ENCODE measurements at places on chromosomes 2 and 18.

GRCh38 chr2:217356781-217357180 lies 496.9 kb upstream of the TNP1 start:
- DNase-seq = no peak

DNA sequence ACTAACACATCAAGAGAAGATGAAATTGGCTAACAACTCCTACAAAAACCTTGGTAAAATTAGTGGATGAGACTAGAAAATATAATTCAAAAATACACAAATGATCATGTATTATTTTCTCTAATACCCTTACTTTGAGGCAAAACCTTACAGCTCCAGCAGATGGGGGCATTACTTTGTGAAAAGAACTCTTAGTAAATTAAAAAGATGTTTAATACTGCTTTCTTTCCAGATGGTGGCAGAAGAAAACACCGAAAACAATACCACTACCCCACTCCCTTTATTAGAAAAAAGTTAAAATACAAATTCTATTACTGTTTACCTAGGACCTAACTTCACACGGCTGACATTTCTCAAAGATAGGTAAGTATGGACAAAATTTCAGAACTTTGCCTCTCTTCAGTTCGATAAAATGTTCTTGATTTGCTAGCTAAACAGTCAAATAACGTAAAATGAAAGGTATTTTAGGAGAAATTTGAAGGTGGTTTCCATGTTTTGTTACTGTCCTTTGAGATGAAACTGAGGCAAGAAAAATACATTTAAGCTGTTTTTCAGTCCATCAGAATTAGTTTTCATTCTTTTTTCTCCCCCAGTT lies 30.6 kb downstream of the ORC4 start:
- DNase-seq = peak; percentile 45

DNA sequence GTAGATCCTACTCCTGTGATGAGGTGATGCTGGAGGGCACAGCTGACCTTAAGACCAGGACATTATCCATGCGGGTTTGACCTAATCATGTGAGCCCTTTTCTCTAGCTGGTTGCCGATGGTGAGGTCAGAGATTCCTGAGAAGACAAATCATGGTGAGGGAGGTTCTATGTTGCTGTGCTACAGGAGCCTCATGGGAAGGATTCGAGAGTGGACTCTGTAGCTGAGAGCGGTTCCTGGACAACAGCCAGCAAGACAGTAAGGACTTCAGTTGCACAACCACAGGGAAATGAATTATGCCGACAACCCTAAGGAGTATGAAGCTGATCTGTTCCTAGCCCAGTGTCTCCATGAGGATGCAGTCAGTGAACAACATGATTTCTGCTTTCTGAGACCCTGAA lies 80.4 kb downstream of the EPB41L3 start:
- DNase-seq = peak; percentile 26

DNA sequence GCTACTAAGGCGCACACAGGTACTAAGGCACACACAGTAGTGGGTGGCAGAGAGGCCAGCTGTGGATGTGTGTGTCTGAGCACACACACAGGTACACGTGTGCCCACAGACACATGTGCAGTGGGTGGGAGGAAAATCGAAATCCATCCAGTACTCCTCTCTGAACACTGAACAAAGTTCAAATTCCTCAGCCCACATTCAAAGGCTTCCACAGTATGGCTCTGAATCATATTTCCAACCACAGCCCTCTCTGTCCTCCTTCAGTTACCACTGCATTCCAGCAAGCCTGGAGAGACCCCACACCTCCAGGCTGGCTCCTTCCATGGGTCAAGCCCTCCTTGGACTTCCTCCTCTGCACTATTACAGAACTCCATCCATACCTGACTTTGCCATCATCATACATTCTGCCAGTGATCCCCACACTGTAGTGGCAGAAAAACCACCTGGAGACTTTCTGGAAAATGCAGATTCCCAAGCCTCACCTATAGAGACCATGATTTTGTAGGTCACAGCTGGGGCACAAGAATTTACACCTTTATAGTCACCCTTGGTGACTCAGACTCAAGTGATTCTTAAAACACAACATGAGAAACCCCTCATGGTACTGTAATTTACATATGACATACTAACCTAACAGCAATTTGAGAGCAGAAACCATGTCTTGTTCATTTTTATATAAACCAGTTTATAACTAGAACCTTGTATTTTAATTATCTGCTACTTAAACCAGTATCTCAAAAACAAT lies 31.4 kb downstream of the EPG5 start:
- no peak for DNase-seq

DNA sequence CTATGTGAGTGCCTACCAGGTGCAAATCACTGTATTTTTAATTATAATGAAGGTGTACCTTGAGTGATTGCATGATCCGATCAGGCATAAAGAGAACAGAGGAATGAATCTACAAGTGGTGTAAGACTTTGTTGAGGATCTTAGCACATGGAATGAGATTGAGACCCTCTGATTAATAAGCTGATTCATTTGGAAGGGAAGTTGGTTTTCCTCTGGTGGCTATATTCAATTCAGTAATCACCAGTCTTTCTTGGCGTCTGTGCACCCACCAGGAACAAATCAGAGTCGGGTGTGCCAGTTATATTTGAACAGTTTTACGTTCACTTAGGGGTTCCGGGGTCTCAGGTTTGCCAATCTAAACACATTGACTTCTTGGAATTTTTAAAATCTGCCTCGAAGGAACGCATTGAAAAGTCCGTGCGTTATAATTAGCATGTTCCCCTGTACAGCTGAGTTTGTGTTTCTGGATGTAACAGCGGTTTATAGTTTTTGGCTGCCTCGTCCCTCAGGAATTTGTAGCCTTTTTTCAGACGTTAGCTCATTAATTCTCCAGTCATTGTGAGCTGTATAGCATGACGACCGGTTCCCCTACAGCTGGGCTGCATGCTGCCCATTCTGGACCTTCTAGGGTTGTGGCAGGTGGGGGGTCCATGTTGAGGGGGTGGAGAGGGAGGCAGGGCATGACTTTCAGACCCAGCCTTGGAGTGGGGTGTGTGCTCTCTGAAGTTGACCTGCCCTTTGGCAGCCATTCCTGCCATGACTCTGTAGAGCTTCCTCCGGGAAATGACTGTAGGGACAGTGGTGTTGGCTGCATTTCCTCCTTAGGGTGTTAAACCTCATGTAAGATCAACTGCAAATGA lies 20.3 kb downstream of the MYO1B start:
- no peak for DNase-seq

- DNase-seq = no peak
Observed at GRCh38 chr2:105517814-105518705, 119.2 kb upstream of the FHL2 start.

DNA sequence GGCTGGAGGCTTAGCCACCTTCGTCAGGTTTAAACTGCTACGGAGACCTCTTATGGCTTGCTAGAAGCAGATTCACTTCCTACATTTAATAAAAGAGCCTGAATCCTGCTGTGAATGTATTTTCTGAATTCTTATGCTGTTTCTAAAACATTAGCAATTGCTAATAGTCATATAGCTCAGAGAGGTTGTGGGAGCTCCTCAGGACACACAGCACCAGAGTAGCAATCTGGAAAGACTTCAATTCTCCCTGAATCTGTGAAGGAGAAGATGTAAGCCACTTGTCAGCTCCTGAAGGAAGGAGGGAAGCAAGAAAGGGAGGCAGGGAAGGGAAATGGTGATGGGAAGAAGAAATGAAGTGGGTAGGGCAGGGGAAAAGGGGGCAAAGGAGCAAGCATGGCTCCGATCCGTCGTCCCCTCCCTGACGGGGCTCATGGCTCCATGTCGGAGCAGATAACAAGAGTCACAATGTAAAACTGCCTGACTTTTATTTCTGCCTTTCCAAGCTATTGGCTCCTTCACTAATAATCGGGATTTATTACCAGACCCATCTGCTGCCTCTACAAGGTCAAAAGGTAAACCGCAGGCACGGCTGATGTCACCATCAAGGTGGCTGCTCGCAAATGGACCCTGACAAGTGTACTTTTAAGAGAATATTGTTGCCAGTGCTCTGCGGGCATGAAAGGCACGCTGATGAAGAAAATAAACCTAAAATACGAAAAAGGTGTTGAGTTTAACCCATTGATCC lies 656.0 kb upstream of the SALL3 start:
- DNase-seq = no peak

- DNase-seq = no peak
Observed at GRCh38 chr2:27014771-27015433, 17.9 kb upstream of the TMEM214 start.

- peak; percentile 76 for DNase-seq
Observed at GRCh38 chr2:6184532-6185292, 492.5 kb downstream of the SOX11 start.

- no peak for DNase-seq
Observed at GRCh38 chr2:186991766-186992417, 142.9 kb upstream of the ZSWIM2 start.

- no peak for DNase-seq
Observed at GRCh38 chr18:57845605-57846074, 42.5 kb upstream of the ATP8B1 start.

DNA sequence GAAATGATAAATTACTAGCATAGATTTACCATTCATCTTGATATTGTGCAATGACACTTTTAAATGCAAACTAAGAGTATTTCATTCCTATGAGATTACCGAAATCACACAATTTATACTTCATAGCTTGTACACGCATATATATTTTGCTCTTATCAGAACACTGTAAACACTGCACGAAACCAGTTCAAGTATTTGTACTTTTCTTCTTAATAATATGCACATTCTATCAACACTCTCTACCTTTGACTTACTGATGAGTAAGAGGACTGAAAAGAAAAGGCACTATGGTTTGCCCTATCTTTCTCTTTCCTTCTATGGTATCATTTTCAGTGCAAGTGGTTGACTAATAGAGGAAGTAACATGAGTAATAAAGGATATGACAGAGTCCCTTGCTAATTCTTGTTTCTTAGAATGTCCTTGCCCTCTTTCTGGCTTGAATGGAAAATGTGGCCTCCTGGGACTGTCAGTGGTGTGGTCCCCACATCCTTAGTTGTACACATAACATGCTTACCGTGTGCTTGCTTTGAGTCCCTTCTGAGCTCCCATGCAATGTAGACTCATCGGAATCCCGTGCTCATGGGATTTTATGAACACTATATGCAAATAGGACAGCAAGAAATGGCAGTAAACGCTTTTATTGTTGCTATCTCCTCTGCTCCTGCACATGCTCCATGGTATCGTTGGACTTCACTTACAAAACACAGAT lies 363.5 kb upstream of the TNP1 start:
- DNase-seq = no peak

DNA sequence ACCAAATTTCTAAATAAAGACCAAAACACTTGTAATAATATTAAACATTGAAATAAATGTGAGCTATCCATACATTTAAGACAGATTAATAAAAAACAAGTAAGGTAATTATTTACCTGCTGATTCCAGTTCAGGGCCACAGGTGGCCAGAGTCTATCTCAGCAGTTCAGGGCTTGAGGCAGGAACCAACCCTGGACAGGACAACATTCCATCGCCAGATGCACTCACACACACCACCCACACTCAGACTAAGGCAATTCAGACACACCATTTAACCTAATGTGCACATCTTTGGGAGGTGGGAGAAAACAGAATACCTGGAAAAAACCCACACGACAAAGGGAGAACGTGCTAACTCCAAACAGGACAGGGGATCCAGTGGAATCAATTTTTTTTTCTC lies 14.1 kb upstream of the WDSUB1 start:
- no peak for DNase-seq

DNA sequence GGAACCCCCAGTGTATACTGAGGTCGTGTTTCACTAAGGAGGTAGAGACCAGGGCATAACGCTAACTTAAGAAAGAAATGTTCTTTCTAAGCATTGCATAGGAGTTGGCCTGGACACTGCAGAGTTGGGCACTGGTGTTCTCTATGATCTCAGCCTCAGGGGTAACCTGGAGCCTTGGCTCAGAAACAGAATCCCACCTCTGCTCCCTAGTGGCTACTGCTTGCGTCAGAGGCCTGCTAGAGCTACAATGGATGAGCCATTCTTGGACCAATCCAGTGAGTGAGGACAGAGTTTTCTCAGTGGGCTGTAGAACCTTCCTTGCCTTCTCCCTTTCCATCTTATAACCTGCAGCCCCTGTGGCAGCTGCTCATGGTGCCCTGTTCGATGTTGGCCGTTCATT lies 324.4 kb upstream of the CELF4 start:
- DNase-seq = no peak

DNA sequence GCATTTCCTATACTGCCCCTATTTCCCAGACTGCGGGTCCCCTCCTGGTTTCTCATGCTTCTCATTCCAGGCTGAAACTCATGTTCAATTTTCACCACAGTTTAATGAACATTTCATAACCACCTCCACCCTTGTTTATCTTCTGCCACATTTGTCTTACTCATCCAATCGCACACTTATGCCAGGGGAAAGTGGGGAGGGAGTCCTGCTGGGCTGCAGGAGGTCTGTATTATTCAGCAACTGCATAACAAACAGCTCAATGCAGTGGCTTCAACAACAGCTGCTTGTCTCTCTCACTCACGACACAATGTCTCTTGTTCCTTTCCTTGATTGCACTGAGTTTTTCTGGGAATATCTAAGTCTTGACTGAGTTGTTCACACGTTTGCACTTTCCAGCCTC lies 106.0 kb downstream of the ZNF519 start:
- no peak for DNase-seq

- DNase-seq = no peak
Observed at GRCh38 chr2:172031536-172031935, 31.8 kb downstream of the METAP1D start.

DNA sequence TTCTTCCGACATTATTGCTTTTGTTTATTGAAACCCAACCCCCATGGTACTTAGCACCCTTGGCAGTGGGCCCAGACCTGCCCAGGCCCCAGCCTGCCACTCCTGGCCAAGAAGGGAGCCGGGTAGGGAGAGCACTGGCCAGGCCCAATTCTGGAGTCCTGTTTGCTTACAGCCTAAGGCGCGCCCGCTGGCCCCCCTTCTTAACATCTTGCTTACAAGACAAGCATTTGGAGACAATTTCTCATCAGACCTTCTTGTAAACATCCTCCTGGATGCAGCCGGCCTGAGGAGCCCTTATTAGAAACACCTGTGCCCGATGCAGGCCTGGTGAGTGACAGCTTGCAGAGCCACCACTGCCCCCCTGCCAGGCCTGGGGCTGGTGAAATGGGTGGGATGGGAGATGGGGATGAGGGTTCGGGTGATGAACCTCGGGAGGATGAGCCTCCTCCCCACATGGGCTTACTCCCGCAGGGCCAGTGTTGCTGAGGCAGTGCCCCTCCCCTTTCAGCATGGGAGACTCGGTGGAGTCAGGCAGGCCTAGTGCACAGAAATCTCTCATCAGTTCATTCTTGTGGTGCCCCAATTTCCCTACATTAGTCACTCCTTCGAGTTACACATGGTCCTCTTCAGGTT lies 217.5 kb downstream of the CYP26B1 start:
- no peak for DNase-seq

DNA sequence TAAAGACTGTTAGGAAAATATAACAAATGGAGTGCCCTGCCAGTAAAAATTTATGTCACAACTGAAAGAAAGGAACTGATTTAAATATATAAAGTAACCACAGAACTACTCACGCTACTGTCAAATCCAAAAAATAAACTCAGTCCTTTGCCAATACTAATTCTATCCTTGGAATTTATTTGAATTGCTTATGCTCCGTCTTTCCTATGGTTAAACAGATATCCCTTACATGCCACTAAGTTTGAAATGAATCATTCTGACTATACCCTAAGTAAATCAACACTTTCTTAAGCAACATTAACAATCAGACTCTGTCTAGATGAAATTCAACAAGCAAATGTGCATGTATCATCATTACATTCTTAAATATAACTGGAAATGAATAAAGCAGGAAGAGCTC lies 9.8 kb downstream of the HNRNPLL start:
- DNase-seq = no peak

- DNase-seq = no peak
Observed at GRCh38 chr2:54423213-54423612, 32.9 kb upstream of the SPTBN1 start.

GRCh38 chr2:169572821-169573159 lies 875 bp downstream of the FASTKD1 start:
- no peak for DNase-seq
